ENCODE measurements at places on chromosomes 6 and 20.

DNA sequence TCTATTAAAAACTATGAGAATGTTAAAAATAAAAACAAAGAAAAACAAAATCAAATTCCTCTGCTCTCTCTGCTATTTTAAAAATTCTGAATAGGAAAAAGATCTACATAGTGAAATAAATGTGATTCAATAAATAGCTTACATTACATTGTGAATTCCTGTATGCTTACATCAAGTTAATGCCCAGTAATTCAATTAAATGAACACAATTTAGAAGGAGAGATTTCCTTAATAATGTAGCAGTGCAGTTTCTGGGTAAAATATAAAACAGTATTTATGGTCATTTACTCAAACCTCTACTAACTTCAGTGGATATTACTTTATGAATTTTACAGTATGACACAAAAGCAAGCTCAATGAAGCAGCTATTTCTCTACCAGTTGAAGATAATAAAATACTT is 594.6 kb downstream of the EYS start:
- DNase-seq, result no peak

DNA sequence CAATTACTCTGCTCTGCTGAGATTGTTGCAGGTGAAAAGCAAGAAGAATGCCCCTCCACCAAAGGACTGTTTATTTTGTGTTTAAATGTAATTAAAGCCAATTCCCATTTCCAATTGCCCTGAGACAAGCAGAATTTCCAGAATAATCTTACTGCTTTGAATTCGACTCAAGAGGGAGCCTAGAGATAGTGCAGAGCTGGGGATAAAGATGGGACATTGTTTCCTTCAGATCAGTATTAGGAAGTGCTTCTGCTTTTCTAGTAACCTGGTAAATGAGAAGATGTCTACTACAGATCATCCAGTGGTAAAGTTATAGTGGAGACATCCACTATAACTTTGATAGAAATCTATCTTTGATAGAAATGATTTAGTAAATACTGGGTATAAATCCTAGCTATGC is 326.9 kb downstream of the UBE3D start:
- no peak for DNase-seq

DNA sequence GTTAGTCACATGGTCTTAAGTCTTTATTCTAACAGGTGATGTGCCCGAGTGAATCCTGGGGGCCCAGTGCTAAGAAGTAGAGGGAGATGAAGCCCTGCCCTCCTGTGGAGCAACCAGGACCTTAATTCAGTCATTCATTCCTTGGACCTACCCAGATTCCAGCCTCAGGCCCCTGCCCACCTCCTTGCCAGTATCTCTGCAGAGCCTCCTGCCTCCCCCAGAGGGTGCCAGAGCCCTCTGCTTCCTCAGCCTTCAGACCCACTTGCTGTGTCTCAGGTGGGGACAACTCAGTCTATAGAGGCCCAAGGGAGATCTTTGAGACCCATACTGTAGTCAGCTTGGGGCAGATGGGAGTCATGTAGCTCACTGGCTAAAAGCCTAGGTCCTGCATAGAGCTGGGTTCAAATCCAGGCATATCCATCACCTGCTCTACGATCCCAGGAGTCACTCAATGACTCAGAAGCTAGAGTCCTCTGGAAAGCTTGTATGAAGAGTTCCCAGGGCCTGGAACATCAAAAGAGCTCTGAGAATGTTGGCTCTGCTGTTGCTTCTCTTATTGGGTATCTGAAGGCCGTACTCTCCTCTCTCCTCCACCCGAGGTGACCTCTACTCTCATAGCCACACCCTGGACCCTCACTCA is 3.9 kb upstream of the SIGLEC1 start:
- DNase-seq, result no peak

DNA sequence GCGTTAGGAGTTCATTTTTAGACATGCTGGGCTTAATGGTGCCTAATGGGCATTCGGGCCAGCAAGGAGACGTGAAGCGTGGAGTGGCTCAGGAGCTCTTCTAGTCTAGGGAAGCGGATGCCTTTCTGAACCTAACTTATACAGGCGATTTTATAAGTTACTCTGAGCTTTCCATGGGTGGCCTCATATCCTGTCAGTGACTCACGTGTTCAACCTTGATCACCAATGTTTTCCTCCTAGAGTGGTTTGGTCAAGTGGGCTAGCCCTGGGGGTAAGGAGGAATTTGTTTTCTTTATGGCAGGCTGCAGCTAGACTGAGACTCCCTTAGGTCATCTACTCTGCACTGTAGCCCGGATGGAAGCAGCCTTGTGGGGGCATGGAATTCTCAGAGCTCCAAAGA is 52.1 kb downstream of the PLAGL1 start:
- DNase-seq, result no peak

GRCh38 chr6:126333729-126334128 is 6.2 kb upstream of the CENPW start:
- DNase-seq, result no peak

DNA sequence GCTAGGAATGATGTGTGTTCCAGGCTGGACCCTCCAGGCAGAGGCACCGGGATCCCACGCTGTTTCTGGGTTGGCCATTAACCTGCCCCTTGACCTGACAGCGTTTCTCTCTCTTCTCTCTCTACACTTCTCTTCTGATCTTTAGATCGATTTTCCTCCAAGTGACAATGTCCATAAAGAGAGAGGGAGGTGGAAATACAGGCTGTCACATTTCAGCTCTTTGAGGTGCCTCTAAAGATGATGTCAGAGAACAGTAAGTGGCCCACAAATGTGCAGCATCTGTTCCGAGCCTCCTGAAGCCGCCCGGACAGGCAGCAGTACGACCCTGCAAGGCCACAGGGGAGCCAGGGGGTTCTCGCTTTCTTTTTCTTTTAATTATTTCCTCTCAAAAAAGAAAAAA is 2.5 kb upstream of the SLCO4A1 start:
- no peak for DNase-seq

DNA sequence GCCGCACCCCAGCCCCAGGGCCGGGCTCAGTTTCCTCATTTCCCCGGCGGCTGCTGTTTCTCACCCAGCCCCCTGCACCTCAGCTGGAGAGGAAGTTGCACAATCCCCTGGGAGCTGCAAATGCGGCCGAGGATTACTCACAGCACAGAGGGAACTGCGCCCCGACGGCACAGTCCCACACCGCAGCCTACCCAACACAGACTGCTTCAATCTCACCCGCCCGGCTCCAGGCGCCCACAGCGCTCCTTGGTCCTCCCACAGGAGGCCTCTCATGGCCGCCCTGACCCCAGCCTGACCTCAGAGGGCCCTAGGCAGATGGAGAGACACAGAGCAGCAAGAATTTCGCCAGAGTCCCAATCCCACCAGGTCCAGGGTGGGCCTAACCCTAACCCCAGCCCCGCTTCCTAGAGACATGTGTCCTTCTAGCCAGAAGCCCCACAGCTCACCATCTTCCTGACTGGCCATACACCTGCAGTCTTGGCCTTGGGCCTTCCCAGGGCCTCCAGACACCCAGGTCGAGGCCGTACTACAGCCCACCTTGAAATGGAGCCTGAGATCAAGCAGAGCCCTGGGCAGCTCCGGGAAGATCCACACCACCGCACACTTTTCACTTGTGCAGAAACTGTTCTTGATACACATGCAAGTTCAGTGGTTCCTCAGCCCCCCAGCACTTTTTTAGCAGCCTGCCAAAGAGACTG is 11.7 kb downstream of the TFEB start:
- DNase-seq, result no peak

- no peak for DNase-seq
Measured at GRCh38 chr6:72944660-72945059, 280.6 kb downstream of the KHDC1L start.

- no peak for DNase-seq
Measured at GRCh38 chr6:157443066-157443800, 62.2 kb downstream of the ZDHHC14 start.

- DNase-seq, result no peak
Measured at GRCh38 chr20:6613280-6613861, 154.1 kb upstream of the BMP2 start.

- no peak for DNase-seq
Measured at GRCh38 chr6:53910834-53911233, 116.0 kb downstream of the LRRC1 start.

DNA sequence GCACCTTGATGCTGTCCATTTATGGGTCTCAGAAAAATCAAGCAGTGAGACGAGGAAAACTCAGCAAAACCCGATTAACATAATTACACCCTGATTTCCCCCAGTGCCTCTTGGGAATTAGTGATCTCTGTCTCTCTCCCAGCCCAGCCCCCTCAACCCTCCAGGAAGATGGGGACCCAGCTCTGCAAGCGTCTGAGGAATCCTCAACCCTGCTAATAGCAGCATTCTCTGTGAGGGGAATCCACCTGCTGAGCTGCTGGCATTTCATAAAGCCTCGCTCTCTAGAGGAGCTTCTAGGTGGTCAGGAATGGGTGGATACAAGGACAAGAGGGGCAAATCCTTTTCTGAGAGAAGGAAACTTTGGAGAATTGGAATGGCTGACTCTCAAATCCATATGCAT is 13.9 kb downstream of the NR2E1 start:
- no peak for DNase-seq

DNA sequence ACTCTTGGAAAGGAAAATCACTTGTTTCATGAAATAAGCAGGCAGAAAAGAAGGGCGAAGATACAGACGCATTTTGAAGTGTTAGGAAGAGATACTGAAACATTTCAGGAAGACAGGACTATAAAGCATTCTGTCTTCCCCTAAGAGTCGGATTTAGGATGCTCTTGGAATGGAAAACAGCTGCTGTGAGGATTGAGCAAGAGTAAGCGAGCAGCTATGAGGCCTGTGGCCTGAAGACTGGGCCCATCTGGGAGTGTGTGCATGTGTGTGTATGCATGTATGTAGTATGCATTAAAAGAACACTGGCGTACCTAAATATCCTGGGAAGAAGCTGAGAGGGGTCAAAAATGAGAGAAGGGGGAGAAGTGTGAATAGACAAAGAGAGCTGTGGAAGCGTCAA is 83.6 kb downstream of the SIM1 start:
- no peak for DNase-seq

DNA sequence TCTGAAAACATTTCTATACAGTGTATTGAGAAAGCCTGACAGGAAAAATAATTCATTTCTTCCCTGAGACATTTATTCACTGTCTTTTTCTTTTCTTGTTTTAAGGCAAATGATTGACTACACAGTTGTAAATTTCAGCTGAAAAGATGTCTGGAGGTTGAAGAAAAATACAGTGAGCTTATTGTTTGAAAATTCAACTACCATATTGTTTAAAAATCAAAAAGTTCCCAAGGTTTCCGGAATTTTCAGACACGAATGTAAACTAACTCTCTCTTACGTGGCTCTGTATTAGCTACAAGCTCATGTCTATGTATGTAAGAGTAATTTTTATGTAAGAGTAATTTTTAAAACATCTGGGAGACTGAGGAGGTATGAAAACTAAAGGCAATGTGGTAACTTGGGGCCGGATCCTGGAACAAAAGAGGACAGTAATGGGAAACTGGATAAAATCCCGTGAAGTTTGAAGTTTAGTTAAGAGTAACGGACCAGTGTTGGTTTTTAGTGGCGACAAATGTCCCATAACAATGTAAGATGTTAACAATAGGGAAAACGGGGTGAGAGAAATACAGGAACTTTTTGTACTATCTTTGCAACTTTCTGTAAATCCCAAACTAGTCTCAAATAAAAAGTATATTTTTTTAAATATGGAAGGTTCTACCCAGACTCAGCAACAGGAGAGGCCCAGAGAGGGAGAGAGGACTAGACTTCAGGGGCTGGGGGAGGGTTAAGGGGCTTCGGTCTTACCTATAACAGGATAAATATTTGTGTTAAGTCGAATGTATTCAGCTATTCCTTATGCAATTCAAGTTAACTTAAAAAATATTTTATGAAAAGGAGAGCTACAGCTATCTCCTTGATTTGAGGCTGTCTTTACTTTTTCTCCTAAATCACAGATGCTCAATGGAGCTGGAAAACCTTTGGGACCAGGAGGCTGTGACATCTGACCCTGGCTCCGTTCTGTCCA is 1.3 kb downstream of the PTGIS start:
- DNase-seq, result no peak

- DNase-seq, result no peak
Measured at GRCh38 chr6:109441069-109441816, 719 bp downstream of the SMPD2 start.

GRCh38 chr6:33981861-33982260 is 164.0 kb downstream of the GRM4 start:
- DNase-seq, result no peak

- no peak for DNase-seq
Measured at GRCh38 chr6:14950103-14950969, 295.5 kb upstream of the JARID2 start.

DNA sequence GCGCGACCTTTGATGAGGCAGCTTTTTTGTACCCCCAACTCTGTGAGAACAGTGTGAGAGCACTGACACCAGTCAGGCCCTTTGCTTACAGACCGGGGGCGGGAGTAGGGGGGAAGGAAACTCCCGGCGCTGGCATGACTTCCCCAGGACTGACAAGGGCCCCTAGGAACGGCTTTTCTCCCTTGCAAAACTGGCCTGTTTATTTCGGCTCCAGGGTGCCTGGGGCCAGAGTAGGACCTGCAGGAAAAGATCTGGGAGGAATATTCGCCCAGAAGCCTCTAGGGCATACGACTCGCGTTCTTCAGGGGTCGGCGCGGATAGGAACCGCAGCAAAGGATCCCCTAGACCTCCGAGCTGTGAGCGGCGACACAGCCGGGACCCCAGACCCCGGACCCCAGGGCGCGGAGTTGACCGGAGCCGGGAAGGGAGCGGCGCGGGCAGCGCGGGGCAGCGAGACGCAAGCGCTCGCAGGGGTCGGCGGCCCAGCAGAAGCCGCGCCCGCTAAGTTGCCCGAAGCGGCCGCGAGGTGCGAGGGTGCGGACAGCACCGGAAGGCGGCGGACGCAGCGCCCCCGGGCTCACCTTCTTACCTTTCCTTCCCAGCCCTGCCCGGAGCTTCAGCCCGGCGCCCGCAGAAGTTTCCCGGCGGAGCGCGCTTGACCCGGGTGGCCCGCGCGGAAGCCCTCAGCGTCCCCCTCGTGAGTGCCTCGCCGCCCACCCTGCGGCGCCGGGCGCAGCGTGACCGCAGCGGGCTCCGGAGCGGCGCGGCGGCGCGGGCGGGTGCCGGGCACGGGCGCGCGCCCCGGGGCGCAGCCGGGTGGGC is at the start of gene POPDC3:
POPDC3 (minus strand) TSS at position 771 of the 822 bp plus-strand sequence. CDS start 18,105 bp downstream, outside the sequence.
- no peak for DNase-seq

DNA sequence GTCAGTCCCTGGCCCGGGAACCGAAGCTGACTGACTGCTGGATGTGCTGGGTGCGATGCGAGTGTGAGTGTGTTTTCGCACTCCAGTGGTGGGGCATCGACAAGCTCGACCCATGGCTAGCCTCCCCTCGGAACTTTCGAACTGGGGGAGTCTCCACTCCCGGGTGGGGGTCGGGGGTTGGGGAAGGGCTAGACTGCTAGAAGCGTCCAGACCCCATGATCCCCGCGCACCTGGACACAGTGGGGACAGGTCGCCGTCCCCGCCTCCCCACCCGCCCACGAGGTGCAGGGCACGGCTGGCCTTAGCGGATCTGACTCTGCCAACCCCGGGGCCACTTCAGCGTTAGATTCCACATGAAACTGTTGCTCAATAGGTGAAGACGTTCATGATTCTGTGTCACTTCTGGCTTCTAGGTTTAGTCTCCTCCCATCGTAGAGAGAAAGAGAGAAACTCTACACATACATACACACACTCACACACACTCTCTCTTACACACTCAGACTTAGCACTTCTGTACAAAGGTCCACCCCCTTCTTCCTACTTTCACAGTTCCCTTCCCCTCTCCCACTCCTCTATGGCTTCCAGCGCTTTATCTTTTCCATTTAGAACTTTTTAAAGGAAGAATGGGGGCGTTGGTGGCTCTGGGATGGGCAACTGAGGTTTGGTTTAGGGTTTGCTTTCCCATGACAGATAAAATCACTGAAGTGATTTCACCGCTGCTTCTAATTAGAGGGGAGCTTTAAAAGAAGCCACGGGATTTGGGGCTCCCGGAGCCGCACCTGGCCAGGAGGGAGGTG is 5.1 kb upstream of the TFAP2A start:
- DNase-seq, result no peak

Measured in activated CD4-positive, alpha-beta T cell treated with anti-CD3 and anti-CD28 coated beads for 24 hours (primary cell).